ENCODE measurements at places on chromosomes 1 and 21.

- ATAC-seq: no peak
Observed at GRCh38 chr1:155166471-155167165, 6.5 kb downstream of the KRTCAP2 start.

DNA sequence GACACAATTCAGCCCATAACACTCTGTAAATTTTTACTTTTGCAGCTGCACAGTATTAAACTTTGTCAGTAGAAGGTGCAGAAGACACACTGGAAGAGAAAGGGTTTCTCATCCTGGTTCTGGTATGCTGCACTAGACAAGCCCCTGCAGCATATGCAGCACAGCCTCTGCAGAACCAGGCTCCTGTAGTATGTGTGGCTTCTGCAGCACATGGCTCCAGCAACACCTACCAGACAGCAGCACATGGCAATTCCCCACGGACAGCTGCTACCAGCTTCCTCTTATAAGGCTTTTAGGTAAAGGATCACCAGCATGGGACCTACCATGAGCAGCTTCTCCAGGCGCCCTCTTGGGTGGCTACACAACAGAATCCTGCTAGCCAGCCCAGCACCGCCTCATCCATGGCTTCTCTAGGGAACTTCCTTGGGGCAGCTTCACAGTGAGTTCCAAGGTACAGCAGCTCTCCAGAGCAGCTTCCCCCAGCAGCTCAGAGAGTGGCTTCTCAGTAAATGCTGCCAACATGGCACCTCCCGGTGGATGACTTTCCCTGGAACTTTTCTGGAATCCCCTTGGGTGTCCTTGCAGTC lies 534.4 kb upstream of the CXADR start:
- no peak for ATAC-seq

GRCh38 chr1:86227026-86227425 lies 70.5 kb upstream of the COL24A1 start:
- no peak for ATAC-seq

DNA sequence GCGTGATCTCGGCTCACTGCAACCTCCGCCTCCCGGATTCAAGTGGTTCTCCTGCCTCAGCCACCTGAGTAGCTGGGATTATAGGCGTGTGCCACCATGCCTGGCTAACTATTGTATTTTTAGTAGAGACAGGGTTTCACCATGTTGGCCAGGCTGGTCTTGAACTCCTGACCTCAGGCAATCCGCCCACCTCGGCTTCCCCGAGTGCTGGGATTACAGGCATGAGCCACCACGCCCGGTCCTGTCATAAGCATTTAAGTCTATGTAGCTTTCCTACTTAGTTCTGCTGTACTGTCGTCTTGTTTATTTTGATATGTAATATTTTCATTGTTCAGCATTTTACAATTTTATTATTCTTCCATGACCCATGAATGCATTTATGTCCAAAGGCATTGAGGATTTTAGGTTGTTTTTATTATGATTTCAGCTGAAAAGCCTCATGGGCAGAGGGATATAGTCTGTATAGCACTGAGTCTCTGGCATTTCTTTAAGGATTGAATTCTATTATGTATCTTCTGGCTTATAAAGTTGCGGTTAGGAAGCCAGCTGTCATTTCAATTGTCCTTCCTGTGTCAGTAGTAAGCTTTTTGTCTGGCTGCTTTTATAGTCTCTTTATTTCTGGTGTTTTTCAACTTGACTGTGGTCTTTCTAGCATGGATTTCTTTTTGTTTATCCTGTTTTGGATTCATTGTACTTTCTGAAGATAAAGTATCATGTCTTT lies 9.2 kb downstream of the AGPAT3 start:
- ATAC-seq: no peak

- ATAC-seq: no peak
Observed at GRCh38 chr1:23449306-23449705, 24.8 kb upstream of the TCEA3 start.

DNA sequence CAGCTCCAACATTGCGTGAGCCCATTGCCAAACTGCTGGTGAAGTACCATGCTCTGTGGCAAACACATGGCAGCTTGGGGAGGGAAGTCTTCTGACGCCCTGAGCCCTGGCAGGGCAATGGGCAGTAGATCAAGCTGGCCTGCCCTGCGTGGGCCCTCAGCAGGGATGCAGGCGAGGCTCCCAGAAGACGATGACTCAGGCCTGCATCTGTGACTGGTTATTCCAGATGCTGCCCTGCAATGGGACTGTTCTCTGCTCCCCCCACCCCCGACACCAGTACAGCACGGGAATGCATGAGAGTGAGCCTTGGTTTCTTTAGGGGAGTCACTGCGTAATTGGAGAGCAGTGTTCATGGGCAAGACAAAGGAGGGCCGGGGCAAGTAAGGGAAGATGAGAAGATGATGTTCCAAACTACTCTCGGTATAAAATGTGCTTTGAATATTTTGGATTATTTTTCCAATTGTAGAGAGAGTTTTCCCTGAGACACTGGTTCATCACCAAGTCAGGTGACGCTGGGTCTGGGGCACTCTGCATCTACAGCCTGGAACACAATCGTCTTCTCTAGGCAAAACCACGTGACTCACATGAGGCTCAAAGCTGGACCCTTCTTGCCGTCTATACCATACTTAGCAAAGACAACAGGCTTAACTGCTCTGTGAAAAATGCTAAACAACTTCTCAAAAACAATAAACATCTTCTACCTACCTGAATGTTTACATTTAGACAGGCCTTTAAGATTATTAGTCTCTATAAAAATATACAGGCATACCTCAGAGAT lies 9.0 kb upstream of the C1orf198 start:
- no peak for ATAC-seq

- ATAC-seq: no peak
Observed at GRCh38 chr1:28196330-28196729, 19.8 kb upstream of the PTAFR start.

- no peak for ATAC-seq
Observed at GRCh38 chr1:44300852-44301251, 54.2 kb downstream of the ERI3 start.

GRCh38 chr1:200369706-200370105 lies 40.1 kb downstream of the ZNF281 start:
- no peak for ATAC-seq

DNA sequence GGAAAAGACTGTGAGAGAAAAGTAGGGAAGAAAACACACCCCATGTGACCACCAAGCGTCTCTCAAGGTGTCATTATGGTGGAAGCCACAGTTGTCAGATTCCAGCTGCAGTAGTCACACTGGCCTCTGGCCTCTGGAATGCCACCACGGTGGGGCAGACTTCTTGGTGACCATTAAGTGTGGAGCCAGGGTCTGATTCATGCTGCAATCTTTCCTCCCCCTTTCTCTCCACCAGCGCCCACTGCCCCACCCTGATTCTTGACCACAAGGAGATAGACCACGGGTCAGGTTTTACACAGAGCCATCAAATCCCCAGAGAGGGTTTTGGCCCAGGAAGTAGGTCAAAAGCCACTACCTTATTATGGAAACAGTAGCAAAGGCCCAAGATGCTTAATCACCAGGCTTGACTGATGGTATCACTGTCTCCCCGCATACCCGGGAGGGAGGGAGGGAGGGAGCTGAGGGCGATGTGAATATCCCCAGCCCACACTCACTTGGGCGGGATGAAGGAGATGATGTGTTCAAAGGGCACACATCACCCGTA lies 52.7 kb upstream of the GRHL3 start:
- peak; percentile 16 for ATAC-seq

DNA sequence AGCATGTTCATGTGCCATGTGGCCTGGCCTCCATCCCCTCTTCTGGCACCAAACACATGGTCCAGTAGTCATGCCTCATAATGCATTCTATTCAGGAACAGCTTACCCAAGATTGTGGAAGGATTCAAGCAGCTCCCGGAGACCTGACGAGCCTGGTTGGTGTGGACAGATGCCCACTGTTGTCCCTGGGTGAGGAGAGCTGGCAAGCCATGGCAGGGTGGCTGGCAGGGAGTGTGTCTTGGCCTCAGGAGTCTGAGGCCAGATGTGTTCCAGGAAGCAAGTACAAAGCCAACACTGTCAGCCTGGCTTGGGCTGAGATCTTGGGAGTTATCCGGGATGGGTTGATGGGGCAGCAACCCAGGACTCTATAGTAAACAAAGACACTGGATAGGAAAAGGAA lies 7.3 kb upstream of the FABP3 start:
- ATAC-seq: no peak

DNA sequence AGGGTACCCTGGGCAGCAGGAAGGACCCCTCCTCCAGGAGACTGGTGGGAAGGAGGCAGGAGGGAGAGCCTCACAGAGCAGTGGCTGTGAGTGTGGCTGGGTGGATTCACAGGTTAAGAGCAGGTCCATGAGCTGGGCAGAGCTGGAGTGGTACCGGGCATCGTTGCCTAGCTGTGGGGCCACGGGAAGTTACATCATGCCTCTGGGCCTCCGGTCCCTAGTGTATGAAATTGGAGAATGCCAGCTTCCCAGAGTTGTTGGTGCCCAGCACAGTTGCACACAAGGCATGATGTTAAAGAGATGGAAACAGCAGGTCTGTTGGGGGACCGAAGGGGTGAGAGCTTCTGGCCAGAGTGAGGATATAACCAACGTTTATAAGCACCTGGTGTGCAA lies 18.5 kb downstream of the FOXO6 start:
- no peak for ATAC-seq

GRCh38 chr1:89844860-89845259 lies 24.0 kb downstream of the LRRC8D start:
- peak; percentile 52 for ATAC-seq

DNA sequence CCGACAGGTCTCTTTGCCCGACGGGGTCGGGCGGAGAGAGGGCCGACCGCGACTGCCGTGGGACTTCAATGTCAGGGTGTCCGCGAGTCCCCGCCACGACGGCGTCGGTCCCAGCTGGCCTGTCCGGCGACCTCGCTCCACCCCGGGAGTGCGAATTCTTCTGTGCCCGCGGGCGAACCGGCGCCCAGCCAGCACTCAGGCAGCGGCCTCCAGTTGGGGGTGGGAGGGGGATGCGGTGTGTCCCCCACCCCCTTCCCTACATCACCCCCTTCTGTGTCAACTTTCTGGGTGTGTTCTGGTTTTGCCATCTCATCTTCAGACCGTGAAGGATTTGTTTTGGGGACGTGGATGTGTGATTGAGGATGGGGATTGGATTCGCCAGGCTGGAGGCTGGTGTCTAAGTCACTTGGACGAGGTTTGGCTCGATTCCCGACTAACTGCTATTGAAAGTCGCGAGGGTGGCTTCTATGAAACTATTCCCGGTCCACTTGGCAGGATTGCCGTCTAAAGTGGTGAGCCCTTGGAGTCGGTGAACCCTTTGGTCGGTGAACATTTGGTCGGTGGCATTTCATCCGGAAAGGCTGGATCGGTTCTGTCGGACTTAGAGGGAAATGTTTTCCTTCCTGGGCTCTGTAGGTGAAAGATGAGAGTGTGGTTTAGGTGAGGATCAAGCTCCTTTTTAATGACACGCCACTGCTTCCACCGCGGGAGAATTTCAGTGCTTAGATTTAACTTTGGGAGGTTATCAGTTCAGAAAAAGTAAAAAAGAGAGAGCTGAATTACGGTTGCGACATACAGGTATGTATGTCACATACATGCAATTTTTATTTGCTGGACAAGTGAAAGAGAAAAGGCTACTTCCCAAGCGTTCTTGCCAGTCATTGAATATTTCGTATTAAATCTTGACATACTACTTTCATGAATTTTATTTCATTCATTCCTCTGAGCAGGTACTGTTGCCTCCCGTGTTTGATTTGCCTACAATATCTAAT lies 771 bp downstream of the ABCD3 start:
- peak; percentile 13 for ATAC-seq

DNA sequence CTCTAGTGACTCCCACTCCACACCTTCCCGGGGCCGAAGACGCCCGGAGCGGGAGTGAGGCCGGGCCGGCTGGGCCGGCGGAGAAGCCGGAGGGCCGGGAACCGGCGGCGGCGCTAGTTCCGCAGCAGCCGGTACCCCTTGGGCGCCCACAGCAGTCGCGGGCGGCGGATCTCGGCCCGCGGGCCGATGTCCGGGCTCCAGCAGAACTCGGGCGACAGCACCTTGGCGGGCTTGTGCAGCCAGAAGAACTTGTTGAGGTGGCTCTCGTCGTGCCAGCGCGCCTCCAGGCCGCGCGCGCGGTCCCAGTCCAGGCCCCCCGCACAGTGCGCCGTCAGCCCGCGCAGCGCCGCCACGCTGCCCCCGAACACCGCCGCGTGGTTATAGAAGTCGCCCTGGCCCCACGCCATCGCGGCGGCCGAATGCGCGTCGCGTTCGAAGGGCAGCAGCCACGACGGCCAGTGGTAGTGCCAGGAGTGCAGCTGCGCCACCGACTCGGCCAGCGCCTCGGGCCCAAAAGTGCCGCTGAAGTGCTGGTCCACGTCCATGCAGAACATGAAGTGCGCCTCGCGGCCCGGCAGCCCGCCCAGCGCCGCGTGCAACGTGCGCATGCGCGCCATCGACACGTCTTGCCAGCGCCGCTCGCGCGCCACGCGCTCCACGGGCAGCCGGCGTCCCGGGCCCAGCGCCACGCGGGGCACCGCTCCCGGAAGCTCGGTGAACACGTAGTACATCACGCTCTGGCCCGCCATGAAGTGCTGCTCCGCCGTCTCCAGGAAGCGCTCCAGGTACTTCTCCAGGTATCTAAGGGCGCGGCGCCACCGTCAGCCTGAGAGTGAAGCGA lies 14.0 kb downstream of the A3GALT2 start:
- ATAC-seq: no peak
